ENCODE measurements at places on chromosomes 7 and 10.

GRCh38 chr7:4797858-4798705 lies 22.7 kb downstream of the AP5Z1 start:
- DNase-seq = no peak

GRCh38 chr10:112991888-112992491 lies 41.9 kb downstream of the TCF7L2 start:
- no peak for DNase-seq

- DNase-seq = no peak
Observed at GRCh38 chr10:70403483-70404035, 386 bp upstream of the EIF4EBP2 start.

- DNase-seq = no peak
Observed at GRCh38 chr10:79559726-79560125, 481 bp downstream of the SFTPA2 start.

Measured in central memory CD8-positive, alpha-beta T cell (primary cell).